HCT116 (cell line): ENCODE measurements at places on chromosomes 1 and 21. TPM values are rescaled to one million over a fixed set of nuclear protein-coding genes. Genes with fewer than 3 reads are reported as not detected.

DNA sequence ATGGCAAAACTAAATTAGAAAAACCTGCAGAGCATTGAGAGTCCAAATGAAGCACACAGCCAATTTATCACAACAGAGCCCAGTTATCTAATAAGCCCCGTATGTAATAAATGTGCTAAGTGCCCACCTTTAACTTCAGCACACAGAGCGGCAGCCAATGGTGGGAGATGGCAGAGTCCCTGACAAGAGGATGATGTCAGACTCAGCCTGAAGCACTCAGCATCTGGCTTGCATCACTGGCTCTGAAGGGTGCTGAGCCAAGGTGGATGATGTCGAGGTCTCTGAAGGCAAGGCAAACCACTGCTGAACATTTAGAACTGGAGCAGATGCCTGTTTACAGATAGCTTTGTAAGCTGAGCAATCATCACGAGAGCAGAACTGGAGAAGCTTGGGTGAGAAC, 118.3 kb downstream of the NUF2 start:
- H3K4me3 ChIP-seq, result no peak overlapping the region
- DNase-seq, result no peak
- no peaks in the 10 kb centered on the region for H3K36me3 ChIP-seq
- H3K4me1 ChIP-seq, result no peaks in the 10 kb centered on the region
- H3K27ac ChIP-seq, result no peak overlapping the region

GRCh38 chr1:26145041-26145959, 13.6 kb upstream of the FAM110D start:
- peaks cover 14% of the 10 kb centered on the region for H3K4me1 ChIP-seq
- no peak overlapping the region for H3K27ac ChIP-seq
- H3K4me3 ChIP-seq, result no peak overlapping the region

- no peaks in the 10 kb centered on the region for H3K4me1 ChIP-seq
- peaks cover 61% of the 10 kb centered on the region for H3K27me3 ChIP-seq
- no peak overlapping the region for H3K27ac ChIP-seq
Observed at GRCh38 chr1:242083742-242084141, 84.8 kb upstream of the MAP1LC3C start.

GRCh38 chr1:218294546-218294945, 9.5 kb downstream of the RRP15 start:
- H3K27ac ChIP-seq, result no peak overlapping the region
- no peaks in the 10 kb centered on the region for H3K36me3 ChIP-seq
- H3K4me1 ChIP-seq, result no peaks in the 10 kb centered on the region
- no peak for DNase-seq

- H3K4me3 ChIP-seq, result no peak overlapping the region
- no peaks in the 10 kb centered on the region for H3K4me1 ChIP-seq
- H3K36me3 ChIP-seq, result no peaks in the 10 kb centered on the region
- no peaks in the 10 kb centered on the region for H3K27me3 ChIP-seq
- no peak for DNase-seq
Observed at GRCh38 chr1:42983693-42984092, 25.0 kb upstream of the SLC2A1 start.

GRCh38 chr1:182338806-182339370, 52.7 kb downstream of the GLUL start:
- no peak for DNase-seq
- H3K4me1 ChIP-seq, result no peaks in the 10 kb centered on the region
- no peaks in the 10 kb centered on the region for H3K36me3 ChIP-seq
- no peaks in the 10 kb centered on the region for H3K27me3 ChIP-seq
- no peak overlapping the region for H3K4me3 ChIP-seq
- H3K27ac ChIP-seq, result no peak overlapping the region

DNA sequence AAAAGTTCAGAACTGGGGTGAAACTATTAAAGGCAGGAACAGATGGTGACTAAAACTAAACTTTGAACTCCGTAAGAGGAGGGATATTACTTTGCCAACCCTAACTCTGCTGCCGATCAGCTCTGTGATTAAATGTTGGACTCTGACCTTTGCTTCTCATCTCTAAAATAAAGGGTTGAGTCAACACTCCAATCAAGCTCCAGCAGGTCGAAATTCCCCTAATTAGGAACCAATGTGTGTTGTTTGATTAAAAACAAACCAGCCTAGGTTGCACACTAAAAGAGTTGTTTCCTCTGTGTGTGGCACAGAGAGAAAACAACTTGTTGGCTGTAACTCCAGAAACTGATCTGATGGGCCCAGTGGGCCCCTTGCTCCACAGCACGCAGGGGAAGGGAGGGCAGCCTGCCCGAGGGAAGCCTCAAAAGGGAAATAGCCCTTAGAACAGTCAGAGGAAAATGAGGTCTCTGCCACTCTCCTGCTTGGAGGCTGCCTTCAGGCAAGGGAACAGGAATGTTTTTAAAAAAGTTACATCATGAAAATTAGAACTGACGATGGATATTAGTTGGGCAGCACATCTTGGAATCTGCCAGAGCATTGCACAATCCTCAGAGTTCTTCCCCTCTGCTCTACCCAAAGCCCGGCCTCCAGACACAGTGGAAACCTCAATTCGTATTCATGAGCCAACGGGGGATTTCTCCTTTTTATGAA, 69.3 kb downstream of the KCTD3 start:
- DNase-seq, result no peak
- no peaks in the 10 kb centered on the region for H3K4me1 ChIP-seq
- H3K4me3 ChIP-seq, result no peak overlapping the region
- H3K36me3 ChIP-seq, result no peaks in the 10 kb centered on the region
- H3K27ac ChIP-seq, result no peak overlapping the region

GRCh38 chr1:17381161-17381560, 9.2 kb downstream of the PADI6 start:
- no peaks in the 10 kb centered on the region for H3K27me3 ChIP-seq
- no peak overlapping the region for H3K27ac ChIP-seq
- DNase-seq, result no peak
- H3K36me3 ChIP-seq, result no peaks in the 10 kb centered on the region
- H3K4me3 ChIP-seq, result no peak overlapping the region

DNA sequence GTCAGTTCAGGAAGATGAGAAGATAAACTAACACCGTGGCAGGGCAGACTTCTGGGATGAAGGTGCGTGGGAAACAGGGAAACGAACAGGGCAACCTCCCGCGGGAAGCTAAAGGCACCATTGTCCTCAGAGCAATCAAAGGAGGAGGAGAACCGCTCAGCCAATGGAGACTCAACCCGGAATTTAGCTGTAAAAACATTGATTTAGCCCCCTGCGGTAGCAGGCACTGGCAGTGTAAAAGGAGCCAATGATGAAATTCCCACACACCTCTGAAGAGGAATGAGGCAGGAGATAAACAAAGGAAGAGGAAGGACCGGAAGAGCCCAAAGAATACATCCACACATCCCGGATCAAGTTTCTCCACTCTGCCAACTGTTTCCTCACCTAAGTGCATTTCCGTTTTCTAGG, 19.5 kb downstream of the HLCS start:
- no peak overlapping the region for H3K4me3 ChIP-seq
- H3K27ac ChIP-seq, result no peak overlapping the region
- H3K4me1 ChIP-seq, result no peaks in the 10 kb centered on the region
- no peaks in the 10 kb centered on the region for H3K27me3 ChIP-seq
- H3K36me3 ChIP-seq, result no peaks in the 10 kb centered on the region

The DEPDC1 gene
- total RNA-seq, result 61.9 TPM

The MXRA8 gene
- total RNA-seq, result 0.74 TPM

The PDIK1L gene
- total RNA-seq, result 8.8 TPM

The KRTAP7-1 gene
- total RNA-seq, result not detected
